ENCODE measurements at places on chromosomes 2 and 18. TPM values are rescaled to one million over a fixed set of nuclear protein-coding genes. Genes with fewer than 3 reads are reported as not detected.
A peak's percentile ranks its signal among the peaks of the same experiment; 100 is the strongest.

ABCG8 gene
- 0.05 TPM for total RNA-seq

BOLL gene
- not detected for total RNA-seq

TPGS2 gene
- total RNA-seq: 93.3 TPM

HDLBP gene
- 462 TPM for total RNA-seq

HMSD gene
- total RNA-seq: 5.3 TPM

ALK gene
- total RNA-seq: not detected

ABCG5 gene
- not detected for total RNA-seq

LIPG gene
- total RNA-seq: 2.6 TPM

IRS1 gene
- 88.8 TPM for total RNA-seq

NFATC1 gene
- total RNA-seq: 20.8 TPM

SP140 gene
- total RNA-seq: 2.6 TPM

ACMSD gene
- not detected for total RNA-seq

SKOR2 gene
- not detected for total RNA-seq

B4GALT6 gene
- total RNA-seq: 16.1 TPM

TDRD15 gene
- total RNA-seq: not detected

FAM110C gene
- total RNA-seq: 20.3 TPM

DLX1 gene
- total RNA-seq: 2.0 TPM

LTBP1 gene
- 5.1 TPM for total RNA-seq

ARL4C gene
- total RNA-seq: 4.1 TPM

CYP27C1 gene
- not detected for total RNA-seq

GRCh38 chr18:49584394-49584793 lies 22.5 kb downstream of the LIPG start:
- DNase-seq: no peak

GRCh38 chr2:201158111-201158929 lies 24.6 kb upstream of the CASP10 start:
- peak; percentile 61 for DNase-seq

DNA sequence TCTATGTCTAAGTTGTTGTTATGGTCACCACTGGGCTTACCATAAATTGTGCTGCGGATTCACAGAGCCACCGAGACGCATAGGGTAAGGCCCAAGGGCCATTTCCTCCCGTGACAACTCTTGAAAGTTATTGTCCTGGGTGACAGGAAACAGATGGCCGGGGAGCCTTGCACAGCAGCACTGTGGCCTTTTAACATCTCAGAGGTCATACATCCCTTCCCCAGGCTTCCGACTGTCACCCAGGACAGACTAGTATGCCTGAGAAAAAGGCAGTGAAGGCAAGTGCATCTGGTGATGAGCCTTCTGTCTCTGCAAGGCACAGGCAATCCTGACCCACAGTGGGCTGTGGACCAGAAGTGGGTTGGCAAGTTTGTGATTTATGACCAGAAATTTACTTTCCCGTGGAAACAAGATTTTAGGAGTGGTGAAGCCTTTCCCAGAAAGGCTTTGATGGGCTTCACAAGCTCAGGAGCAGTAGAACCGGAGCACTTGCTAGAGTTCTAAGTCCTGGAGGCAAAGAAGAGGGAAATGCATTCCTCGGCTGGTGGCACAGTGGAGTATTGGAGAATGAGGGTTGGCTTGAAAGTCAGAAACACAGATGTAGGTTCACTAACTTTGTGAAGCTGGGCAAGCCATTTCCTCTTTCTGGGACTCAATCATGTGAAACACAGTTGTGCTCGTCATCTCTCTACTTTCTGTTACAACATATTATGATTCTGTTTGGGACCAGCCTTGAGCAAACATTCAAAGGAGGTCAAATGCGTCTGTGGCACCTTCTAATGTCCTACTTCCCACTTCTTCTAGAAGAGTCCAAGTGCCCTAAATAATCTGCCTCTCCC lies 2.0 kb upstream of the CAPN14 start:
- no peak for DNase-seq

GRCh38 chr2:18299423-18300212 lies 260.8 kb downstream of the RDH14 start:
- no peak for DNase-seq

DNA sequence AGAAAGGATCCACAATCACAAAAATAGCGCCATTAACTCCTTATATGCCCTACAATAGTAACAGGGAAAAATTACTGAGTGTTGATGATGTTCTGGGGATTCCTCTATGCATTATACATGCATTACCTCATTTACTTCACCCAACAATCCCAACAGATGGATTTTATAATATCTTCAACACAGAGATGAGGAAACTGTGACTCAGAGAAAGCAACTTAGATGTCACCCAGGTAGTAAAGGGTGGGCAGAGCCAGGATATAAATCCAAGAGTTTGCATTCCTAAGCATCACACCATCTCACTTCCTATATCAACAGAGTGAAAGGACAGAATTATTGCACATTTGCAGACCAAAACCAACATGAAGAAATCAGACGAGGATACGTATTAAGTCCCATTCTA lies 144.2 kb downstream of the TCF4 start:
- no peak for DNase-seq

DNA sequence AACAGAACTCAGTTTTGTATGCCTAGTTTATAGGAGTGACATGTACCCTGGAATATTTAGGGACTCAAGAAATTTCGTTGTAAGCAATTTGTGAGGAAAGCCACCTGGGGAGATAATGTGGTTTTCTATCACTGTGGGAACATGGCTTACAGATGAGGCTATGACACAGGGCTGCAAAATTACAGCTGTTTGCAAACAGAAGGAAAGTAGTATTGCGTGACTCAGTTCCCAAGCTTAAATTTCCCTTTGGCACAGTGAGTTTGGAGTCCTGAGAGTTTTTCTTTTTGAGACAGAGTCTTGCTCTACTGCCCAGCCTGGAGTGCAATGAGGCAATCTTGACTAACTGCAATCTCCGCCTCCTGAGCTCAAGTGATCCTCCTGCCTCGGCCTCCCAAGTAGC lies 149.8 kb downstream of the MYO5B start:
- DNase-seq: no peak

- DNase-seq: no peak
Measured at GRCh38 chr2:218202266-218202665, 14.7 kb upstream of the ARPC2 start.

DNA sequence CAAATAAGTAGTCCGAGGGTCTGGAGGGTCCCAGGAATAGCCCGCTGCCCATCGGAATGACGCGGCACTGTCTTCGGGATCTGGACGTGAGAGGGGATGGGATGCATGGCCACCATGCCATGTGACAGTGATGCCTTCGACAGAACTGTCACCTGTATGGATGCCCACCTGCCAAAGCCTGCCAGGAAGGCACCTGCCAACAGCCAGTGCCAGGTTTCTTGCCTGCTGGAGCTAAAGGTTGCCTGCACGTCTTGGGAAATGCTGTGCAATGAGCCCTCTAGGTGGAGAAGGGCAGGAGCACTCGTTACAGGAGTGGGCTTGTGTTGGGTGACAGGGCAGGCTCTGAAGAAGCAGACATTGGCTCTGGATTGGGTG lies 20.5 kb downstream of the GPR35 start:
- no peak for DNase-seq

DNA sequence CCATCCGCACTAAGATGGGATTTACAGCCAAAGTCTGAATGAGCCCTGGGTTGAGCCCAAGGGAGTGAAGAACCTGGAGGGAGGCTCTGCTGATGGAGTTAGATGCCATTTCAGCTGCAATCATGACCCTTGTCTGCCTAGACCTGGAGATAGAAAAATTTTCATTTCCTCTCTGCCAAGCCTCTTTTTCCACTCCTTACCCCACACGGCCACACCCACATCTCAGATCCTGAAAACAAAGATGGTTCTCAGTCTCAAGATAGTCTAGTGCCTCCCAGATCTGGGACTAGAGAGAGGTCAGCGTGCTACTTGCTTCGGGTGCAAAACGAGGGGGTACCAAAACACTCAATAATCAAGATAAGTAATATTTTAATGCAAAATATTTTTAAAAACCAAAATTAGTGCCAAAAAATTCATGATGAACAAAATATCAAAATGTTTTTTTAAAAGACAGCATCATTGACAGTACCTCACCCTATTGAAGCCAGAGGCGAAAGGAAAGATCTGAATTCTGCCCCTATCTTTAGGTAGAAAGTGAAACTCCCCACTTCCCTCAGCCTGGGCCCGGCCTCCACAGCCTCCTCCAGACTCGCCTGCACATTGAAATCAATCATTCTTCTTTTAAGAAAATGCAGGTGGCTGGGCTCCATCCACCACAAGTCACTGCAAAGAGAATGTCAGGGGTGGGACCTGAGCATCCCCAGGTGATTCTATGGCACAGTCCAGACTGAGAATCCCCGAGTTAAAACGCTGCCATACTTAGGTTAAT lies 57.8 kb upstream of the GPR45 start:
- DNase-seq: no peak

- DNase-seq: no peak
Measured at GRCh38 chr2:45974056-45974455, 322.6 kb downstream of the PRKCE start.

- DNase-seq: no peak
Measured at GRCh38 chr18:59219672-59220163, at the start of gene GRP. Gene GRP, plus strand, starts transcription at chr18:59220158. Its CDS starts 108 bp downstream, at chr18:59220266.

DNA sequence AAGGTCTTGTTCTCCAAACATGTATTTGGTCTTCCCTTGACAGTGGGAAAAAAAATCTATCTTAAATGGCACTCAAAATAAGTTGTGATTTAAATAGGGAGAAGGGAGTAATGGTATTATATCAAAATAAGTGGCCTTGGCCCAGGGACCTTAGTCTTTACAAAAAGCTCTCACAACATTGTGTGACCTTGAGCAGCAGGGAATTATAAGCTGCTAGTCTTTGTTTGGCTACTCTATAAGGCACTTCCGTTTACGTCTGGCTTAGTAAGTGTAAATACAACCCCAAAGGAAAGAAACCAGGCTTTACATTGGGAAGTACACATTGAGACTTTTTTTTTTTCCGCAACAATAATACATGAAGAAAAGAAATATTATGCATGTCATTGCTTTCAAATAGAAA lies 734.0 kb upstream of the LINC00305 start:
- DNase-seq: no peak

GRCh38 chr18:9017167-9017904 lies 85.2 kb upstream of the NDUFV2 start:
- DNase-seq: peak; percentile 90

DNA sequence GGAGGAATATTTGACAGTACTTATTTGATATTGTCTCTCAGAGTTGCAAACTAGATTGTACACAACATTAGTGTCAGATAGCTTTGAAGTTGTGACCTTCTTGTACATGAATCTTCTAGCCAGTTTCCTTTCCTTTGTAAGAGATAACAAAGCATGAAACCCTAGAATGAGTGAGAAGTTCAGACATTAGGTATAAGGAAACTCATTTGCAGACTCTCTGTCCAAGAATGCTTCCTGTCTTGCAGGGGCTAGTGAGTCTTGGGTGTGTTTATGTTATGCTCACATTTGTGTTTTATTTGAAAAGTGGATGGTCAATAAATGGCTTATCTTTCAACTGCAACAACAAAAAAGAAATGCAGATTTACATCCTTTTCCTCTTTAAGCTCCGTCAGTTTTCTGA lies 1.4 kb downstream of the BOD1L2 start:
- DNase-seq: no peak

DNA sequence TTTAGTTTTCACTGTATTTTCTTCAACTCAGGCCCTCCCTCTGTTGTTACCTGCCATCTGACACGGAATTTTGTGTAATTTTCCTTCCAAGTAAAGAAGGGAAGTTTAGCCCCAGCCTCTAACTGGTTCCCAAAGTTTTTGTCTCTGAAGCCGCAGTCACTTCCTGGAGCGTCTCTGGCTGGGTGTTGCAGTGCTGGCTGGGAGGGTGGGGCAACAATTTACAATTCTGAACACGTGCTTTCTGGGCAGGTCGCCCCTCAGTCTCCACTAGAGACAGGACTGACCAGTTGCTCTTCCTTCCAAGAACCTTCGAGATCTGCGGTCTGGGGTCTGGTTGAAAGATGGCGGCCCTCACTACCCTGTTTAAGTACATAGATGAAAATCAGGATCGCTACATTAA lies 3.5 kb downstream of the CNDP2 start:
- DNase-seq: no peak

- no peak for DNase-seq
Measured at GRCh38 chr18:77006305-77007175, 126.0 kb downstream of the MBP start.

GRCh38 chr2:63851691-63852311 lies 10.1 kb downstream of the UGP2 start:
- DNase-seq: no peak

Data from HCT116 (cell line).